NT2/D1 (cell line): ENCODE measurements at places on chromosomes 12 and 14.

DNA sequence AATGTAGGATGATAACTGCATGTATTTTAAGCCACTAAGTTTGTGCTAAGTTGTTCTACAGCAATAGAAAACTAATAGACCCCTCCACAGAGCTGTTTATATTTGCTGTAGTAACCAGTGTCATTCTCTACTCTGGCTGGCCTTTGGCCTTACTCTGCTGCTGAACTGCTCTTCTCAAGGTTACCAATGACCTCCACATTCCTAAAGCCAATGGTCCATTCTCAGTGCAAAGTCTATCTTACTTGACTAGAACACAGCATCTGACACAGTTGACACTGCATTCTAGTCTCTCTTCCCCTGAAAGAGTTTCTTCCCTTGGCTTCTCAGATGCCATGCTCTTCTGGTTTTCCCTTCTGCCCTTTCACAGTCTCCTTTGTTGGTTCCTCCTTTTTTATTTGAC is 154.8 kb upstream of the CRY1 start:
- DNase-seq, result no peak

- no peak for DNase-seq
Measured at GRCh38 chr12:122304924-122305323, 38.6 kb upstream of the VPS33A start.

DNA sequence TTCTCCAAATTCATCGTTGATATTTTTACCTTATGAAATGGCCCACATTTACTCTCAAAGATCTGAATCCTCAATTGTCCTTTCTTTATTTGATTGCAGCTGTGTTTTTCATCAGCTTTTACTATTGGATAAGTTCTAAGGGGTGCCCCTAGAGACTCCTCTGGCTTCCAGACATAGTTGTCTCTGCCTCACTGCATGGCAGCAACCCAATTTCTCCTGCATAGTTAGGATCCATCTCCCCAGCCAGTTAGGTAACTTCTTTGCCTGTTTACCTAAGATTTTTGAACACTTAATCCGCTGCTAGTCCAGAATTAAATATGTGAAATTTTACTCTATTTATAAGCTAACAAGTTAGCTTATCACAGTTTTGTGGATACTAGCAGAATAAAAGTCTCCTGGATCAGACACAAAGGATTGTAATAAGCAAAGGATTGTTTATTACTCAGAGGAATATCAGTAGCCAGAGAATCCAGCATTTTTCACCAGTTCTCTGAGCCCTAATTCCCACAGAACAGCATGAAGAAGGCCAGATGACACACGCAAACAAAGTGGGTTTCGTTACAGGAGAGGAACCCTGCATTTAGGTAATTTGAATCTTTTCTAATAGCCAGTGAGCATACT is 101.1 kb downstream of the BBS10 start:
- no peak for DNase-seq

DNA sequence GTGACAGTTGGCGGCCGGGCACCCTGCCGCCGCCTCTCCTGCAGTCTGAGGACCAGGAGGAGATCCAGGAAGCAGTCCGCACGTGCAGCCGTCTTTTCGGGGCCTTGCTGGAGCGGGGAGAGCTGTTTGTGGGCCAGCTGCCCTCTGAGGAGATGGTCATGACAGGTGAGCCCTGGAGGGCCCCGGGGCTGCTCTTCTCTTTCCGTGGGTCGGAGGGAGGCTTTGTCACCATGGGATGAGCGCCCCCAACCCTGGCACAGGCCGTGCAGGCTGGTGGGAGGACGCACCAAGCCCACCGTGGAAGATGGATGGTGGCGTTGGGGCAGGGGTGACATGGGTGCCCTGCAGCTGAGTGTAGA is 532 bp downstream of the NOC4L start:
- no peak for DNase-seq

- DNase-seq, result peak; percentile 66
Measured at GRCh38 chr12:129607301-129607700, 296.5 kb downstream of the TMEM132D start.

DNA sequence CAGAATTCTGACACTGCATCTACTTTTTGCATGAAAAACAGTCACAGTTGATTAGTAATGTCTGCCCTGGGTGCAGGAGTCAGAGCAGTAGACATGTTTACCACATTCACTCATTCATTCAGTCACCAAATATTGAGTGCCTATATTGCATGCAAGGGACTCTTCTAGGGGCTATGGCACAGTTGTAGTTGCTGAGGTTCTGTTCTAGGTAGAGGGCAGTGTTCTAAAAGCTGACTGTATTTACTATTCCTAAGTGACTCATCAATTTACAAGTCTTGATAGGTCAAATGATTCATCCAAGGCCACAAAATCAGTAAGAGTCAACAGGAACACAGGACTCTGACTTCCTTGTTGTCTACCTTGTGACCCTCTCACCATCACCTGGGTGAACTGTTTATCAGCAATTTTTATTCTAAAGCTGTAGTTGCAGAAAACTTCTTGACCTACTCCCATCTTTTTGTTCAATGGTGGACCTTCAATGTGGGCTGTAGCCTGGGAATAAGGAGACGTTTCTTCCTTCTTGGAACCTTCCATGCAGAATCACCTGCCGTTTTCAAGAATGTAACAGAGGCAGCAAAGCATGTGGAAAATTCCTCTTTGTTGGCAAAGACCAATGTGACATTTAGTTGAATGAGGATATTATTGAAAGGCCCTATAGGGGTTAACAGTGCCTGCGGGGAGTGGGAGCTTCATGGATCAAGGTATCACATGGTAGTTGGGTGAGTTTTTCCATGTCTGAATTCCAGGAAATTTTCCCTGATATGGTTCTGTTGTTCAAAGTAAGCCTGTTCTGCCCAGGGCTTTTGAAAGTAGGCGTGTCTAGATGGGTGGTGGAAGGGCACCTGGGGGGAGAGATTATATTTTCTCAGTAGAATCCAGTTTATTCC is 223.2 kb downstream of the KTN1 start:
- no peak for DNase-seq

DNA sequence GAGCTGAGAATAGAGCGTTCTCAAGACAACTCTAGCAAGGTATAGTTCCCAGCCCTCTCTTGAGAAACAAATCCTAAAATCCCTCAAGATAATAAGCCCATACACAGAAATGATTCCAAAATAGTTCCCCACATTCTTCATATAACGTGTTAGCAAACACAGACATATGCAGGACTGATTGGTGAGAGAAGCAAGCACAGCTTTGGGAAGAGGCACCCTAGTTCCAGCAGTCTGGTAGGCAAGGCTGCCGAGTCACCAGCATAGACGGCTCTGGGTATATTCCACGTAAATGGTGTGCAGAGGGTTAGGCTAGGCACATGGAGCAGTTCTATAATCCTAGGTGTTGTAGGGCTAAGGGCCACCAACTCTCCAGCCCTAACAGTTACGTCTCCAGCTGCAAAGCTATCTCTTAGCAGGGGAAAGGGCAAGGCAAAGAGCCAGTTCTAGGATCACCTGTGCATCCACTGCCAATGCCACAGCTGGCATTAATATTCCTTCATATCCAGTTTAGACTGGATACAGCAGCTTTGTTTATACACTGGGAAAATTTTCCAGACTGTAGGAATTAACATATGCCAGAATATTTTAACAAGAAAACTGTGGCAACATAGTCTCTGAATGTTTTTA is 52.9 kb downstream of the SH2B3 start:
- DNase-seq, result no peak

GRCh38 chr14:88007608-88008007 is 2.7 kb downstream of the GPR65 start:
- no peak for DNase-seq

DNA sequence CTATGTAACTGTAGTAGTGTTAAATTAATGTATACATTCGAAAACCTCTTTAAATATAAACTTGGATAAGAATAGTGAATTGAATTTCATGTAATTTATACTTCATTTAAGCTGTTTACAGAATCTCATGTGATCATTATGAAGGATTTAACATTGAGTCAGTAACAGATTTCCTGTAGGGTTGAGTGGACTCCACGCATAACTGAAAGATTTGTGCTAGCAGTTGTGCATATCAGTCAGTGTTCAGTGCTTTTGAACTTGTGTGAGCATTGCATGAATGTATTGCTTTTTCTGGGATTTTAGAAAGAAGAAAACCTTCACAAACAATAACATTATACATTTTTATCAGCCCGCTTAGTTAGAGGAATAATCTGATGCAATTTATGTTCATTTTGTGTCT is 1435.3 kb downstream of the LRFN5 start:
- DNase-seq, result no peak

DNA sequence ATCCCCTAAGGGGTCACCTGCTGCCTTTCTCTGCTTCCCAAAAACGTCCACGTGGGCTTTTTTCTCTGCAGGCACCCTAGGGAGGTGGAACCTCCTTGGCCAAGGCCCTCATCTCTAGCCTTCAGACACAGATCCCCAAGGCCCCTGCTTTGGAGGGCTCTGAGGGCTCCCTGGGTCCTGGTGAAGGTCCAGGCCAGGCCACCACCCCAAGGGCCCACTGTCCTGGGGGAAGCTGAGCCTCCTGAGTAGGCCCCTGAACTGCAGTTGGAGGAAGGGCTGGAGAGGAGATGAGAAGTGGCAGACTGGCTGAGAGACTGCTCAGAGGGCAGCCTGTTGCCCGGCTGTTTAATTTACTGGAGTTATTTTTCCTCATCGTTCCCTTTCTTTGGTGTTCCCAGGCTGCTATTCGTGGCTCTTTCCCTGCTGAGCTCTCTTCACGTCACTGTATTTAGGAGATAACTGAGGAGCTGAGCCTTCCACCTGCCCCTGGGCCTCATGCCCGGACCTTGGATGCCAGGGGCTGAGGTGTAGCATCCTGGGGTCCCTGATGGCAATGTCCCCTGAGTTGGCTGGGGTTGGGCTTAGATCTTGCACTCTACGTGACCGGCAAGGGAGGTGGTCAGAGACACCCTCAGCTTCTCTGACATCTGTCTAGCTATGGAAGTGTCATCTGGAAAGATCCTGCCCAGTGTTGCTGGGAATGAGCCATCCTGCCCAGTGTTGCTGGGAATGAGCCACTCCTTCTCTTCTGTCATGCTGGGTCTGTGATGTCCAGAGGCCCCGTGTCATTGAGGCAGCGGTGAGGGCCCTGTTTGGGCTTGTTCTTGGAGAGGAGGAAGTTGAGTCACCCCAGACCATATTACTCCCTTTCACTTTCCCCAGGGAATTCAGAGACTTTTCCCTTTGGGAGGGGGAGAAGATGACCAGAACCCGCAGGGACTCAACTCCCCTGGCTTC is 139.8 kb downstream of the TSPAN9 start:
- no peak for DNase-seq

GRCh38 chr12:26798023-26798422 is 35.0 kb downstream of the ITPR2 start:
- no peak for DNase-seq

DNA sequence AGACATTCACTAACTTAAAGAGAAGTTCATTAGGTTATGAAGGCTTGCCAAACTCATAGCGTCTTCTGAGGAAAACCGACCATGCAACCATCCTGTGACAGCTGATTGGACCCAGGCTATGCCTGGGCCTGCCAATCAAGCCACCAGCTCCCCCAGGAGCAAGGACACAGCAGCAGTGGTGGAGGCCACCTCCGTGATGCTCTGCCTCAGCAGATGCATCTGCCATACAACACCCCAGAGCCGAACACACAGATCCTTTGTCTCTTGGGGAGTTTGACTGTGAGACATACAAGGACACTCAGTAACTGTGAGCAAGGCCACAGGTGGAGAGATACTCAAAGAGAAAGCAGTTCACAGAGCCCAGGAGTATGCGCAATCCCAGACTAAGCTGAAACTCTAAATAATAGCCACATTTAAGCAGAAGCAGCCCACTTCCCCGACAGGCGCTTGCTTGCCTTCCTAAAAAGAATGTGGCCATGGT is 10.0 kb upstream of the CNIH1 start:
- no peak for DNase-seq

DNA sequence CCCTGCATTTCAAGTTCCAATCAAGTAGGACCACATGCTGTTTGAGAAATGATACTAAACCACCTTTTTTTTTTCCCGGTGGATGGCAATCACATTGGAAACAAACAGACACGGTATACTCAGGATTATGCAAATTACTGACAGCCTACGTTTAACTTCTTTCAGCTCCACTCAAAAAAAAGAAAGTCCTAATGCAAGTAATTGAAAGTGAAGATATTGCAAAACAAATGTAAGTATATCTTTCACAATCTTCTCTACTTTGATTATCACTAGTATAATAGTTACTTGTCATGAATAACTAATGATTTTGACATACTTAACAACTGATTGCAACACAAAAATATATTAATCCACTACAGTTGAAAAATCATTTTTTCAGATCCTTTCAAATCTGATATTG is 2.6 kb upstream of the OSBPL8 start:
- no peak for DNase-seq

DNA sequence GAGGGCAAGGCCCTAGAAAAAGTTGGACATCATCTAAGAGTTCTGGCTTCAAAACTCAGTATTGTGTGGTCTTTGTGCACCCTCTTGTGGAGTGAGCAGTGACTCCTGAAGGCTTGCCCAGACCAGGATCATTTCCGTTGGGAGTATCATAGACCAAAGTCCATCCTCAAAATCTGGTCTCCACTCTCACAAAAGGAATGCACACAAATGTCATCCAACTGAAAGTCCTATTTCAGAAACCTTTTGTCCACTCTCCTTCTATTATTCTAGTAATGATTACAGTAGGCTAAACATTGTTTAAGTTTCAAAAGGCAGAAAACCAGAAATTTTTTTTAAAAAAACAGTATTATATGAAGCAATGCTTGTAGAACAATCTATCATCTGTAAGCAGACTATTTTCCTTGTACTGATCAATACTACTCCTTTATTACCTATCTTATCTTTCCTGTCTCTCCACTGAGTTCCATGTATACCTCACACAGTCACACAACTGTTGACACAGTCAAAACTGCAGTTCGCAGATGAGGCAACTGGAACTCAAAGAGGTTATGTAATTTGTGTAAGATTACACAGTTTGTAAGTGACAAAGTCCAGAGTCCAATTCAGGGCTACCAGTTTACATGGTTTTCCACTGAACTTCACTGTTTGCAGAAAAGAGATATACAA is 41.4 kb downstream of the COX16 start:
- DNase-seq, result peak; percentile 30

DNA sequence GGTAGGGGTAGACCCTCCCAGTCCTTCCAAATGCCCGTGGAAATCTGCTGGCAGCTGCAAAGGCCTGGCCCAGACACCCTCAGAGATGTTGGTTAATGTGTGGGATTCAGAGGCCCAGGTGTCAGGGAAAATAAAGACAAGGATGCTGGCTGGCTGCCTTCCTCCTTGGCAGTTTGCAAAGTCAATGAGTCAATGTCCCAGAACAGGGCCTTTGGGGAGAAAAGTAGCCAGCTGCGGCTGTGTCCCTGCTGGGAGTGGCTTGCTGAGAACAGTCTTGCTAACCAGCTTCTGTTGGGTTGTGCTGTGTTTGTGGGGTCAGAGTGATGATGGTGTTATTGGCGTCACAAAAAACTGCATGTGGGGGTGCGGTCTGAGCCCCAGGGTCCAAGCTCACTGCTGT is 29.2 kb downstream of the GLRX5 start:
- no peak for DNase-seq

GRCh38 chr12:111401167-111401605 is 4.5 kb upstream of the SH2B3 start:
- DNase-seq, result no peak
